ENCODE measurements at places on chromosomes 12 and 14. TPM values are rescaled to one million over a fixed set of nuclear protein-coding genes. Genes with fewer than 3 reads are reported as not detected.

Gene RITA1
- total RNA-seq: 66.8 TPM

Gene CD27
- not detected for total RNA-seq

Gene MGP
- total RNA-seq: 2.1 TPM

Gene IL23A
- 17.5 TPM for total RNA-seq

Gene FOXG1
- total RNA-seq: not detected

Gene HOXC5
- 0.29 TPM for total RNA-seq

Gene HOXC10
- total RNA-seq: 2.9 TPM

Gene KLRC1
- not detected for total RNA-seq

Gene ACOT4
- total RNA-seq: 3.9 TPM

Gene TCL1B
- total RNA-seq: not detected

Gene CIPC
- total RNA-seq: 26.6 TPM

Gene RNASE4
- 8.5 TPM for total RNA-seq

Gene LALBA
- not detected for total RNA-seq

Gene FERMT2
- total RNA-seq: 29.1 TPM

Gene TNS2
- total RNA-seq: 13.1 TPM

Gene NTS
- total RNA-seq: not detected

Gene SLC24A4
- not detected for total RNA-seq

Gene FOXA1
- 249 TPM for total RNA-seq

Gene DAO
- not detected for total RNA-seq

Gene KRT6C
- total RNA-seq: not detected

Gene MMP17
- total RNA-seq: 31.8 TPM

Gene AICDA
- total RNA-seq: not detected

Measured in PC-3 (cell line).